AG04449 (cell line): ENCODE measurements at places on chromosomes 2 and 18.

DNA sequence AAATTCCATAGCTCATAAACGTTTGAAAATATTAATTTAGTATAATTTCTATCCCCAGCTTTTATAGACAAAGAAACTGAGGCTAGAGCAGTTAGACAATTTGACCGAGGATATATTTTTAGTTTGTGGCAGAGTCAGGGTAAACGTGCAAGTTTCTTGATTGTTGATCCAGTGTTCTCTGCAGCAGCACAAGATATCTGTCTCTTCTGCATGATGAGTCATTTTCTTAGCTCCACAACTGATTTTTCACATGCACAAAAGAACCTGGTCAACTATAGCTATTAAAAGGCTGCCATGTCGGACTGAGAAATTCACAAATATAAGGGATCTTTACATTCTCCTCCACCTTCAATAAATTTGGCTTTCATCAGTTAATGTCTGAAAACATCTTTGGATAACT is 143.4 kb upstream of the CYP26B1 start:
- no peak for DNase-seq

- DNase-seq, result no peak
Observed at GRCh38 chr2:157324331-157324843, 1.2 kb downstream of the ERMN start.

DNA sequence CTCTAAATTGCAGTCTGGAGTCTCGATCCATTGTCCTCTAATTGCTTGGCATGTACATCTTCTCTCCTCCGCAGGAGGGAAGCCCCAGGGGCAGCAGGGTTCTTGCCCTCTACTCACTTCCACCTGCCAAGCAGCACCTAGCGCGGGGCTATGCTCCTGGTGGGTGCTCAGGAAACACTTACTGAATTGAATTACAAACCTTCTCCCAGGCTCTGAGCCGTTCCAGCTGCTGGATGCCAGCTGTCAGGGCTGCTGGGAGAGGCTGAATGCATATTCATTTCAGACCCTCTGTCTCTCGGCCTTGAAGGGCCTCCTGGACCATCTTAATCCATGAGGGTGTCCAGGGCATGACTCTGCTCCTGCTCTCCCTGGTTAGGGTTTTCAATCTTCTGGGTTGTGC is 94.0 kb downstream of the CELF4 start:
- DNase-seq, result no peak

GRCh38 chr2:147288131-147288530 is 556.7 kb upstream of the ACVR2A start:
- DNase-seq, result no peak

DNA sequence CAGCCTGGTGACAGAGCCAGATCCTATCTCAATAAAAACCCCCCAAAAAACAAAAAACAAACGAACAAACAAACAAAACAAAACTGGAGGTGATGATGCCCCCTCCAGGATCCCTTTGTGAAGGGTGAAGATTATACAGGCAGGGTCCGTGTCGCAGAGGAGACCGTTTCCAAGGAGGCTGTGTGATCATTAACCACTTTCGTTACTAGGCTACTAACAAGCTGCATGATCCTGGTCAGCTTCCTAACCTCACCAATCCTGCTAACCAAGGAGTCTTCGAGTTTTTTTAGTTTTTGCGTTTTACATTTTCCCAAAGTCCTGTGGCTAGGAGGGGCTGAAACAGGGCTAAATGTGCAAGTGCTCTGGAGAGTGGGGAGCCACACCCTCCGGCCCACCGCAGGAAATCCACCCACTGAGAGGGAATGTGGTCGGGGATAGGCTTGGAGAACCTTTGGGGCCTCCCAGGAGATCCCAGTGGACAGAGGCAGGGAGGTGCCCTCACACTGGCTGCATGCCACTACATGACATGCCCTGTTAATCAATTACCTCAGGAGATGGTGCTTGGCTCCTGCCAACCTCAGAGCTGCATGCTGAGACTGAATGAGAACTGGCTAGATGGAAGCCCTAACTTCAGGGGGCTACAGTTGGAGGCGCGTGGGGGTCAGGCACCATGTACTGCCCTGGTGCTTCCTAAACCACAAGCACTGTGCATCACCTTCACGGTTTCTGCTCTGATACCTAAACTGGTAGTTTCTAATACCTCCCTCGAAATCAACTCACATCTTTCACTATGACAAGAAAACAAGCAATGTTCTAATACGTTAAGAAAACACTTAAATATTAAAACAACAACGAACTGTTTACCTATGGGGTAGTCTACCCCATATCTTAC is 67.5 kb upstream of the RGPD5 start:
- no peak for DNase-seq

- no peak for DNase-seq
Observed at GRCh38 chr18:48408111-48408726, 964 bp downstream of the ZBTB7C start.

DNA sequence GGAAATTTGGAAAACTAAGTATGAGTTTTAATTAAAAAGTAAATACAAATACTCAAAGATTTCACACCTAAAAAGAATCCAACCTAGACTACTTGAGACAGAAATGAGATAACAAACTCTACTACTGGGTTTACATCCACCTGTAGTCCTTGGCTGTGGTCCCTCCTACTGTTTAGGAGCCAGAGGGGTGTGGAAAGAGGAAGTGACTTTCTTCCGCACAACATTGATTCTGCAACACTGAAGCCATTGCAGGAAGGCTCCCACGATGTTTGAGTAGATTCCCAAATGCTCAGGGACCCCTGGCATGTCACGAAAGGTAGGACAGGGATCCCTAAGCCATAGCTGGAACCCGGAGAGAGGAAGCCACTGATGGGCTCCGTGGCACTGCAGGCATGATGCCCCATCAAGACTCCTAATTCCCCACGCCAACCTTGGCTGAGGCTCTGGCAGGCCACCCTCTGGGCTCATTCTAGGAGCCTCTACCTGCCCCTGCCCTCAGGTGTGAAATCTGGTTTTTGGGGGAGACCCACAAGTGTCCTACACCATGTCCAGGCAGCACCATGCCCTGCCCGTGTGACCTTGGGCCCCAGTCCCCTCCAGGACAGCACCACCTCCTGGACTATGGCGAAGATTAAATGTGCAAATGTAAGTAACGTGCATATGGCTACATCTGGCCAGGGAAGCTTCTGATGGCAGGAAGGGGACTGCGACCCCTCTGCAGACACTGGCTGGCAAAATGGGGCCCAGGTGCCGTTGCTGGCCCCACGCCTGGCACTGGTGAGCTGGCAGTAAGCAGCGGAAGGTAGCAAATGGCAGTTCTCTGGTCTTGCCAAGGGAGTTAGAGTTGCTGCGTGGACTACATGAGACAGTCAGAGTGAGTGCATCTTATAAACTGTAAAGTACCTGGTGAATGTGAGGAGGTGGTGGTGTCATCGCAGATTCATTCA is 38.2 kb upstream of the MAL start:
- DNase-seq, result no peak

DNA sequence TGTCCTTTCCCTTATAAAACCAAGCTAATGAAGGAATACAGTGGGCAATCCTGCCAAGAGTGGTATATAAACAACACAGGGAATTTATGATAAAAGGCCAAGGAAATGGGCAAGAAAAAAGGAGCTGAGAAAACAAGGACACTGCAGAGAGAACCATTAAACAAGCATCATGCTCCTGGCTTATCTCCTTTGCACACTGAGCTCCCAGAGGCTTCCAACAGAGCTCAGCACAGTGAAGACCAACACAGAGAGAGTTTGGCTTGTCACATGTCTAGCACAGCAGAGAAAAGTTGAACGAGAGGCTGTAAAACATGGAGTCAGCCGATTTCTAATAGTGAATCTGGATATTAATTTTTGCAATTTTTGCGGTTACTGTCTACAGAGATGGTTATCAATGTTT is 68.0 kb upstream of the KLF7 start:
- no peak for DNase-seq
